ENCODE measurements at places on chromosomes 13 and 19.

DNA sequence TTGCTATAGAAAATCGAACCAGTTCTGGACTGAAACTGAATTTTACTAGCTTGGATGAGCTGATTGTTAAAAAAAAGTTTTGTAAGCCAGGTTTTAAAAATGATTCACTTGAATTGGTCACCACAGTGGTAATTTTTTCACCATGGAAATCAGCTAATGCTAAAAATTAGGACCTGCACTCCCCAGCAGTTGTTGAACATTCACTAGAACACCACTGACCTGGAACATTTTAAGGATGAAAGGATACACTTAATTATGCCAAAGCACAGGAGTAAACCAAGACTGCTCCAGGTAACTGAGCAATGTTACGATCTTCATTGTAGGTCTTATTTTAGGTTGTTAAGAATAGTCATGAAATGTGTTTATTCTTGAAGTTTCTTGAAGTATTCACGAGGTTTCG, 1342.6 kb upstream of the SPRY2 start:
- no peak for DNase-seq

DNA sequence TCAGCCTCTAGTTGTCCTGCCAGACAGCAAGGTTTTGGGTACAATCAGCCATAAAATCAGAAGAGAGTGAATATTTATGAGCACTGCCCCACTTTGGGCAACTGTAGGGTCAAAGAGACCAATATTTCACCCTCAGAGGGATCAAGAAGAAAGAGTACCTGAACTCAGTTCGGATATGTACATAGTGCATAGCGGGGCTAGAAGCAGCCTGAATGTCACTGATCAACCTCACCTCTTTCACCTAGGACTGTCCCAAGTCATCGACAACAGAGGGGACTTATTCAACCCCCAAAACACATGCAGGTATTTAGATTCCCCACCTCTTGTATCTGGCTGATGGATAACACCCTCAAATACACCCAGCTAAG, 446.9 kb downstream of the COG6 start:
- no peak for DNase-seq

DNA sequence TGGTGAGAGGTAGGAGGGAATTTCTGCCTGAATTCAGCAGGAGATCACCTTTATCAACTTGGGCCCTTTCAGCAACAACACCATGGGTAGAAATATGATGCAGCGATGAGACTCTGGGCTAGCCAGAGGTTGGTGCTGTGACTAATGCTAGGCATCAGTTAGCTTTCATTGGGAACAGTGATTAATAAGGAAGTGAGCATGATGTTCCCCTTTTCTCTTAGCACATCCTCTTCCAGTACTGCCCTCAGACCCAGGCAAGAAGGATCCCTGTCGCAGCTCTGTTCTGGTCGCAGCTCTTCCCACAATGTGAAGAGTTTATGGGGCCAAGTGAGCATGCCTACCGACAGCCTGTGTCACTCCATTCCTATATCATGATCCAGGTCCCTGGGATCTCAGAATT, 100.5 kb downstream of the FLT1 start:
- DNase-seq = no peak

- no peak for DNase-seq
These were observed 342.6 kb downstream of the MTUS2 start for GRCh38 chr13:29162638-29163235.

DNA sequence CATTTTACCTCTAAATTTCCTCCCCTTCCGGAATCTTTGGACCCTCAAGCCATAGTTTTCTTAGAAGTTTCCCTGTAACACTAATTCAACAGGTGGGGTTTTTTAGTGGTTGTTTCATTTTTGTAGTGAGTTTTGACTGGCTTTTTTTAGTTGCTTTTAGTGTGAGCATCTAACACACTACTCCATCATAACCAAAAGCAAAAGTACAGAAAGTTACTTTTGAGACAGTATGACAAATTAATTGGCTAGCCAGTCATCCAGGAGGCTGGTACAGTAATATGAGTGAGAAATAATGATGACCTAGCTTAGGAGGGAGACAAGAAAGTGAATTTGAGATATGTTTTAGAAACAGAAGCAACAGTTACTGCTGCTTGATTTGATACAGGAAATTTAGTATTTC, 71.5 kb downstream of the DNAJC15 start:
- DNase-seq = no peak

GRCh38 chr13:72156760-72157159, 289.8 kb upstream of the DACH1 start:
- no peak for DNase-seq

GRCh38 chr19:54633401-54633800, 3.1 kb downstream of the LILRB1 start:
- no peak for DNase-seq

DNA sequence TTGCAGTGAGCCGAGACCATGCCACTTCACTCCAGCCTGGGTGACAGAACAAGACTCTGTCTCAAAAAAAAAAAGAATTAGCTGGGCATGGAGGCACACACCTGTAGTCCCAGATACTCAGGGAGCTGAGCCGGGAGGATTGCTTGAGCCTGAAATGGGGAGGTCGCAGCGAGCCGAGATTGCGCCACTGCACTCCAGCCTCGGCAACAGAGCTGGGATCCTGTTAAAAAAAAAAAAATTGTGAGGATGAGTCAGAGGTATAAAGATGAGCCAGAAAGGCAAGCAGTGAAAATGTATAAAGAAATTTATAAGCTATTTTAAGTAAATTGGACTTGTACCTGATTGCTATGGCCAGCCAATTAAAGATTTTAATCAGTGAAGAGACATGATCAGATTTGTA, 21.1 kb downstream of the KBTBD6 start:
- no peak for DNase-seq

GRCh38 chr19:15379999-15380647, 536 bp upstream of the AKAP8 start:
- no peak for DNase-seq

DNA sequence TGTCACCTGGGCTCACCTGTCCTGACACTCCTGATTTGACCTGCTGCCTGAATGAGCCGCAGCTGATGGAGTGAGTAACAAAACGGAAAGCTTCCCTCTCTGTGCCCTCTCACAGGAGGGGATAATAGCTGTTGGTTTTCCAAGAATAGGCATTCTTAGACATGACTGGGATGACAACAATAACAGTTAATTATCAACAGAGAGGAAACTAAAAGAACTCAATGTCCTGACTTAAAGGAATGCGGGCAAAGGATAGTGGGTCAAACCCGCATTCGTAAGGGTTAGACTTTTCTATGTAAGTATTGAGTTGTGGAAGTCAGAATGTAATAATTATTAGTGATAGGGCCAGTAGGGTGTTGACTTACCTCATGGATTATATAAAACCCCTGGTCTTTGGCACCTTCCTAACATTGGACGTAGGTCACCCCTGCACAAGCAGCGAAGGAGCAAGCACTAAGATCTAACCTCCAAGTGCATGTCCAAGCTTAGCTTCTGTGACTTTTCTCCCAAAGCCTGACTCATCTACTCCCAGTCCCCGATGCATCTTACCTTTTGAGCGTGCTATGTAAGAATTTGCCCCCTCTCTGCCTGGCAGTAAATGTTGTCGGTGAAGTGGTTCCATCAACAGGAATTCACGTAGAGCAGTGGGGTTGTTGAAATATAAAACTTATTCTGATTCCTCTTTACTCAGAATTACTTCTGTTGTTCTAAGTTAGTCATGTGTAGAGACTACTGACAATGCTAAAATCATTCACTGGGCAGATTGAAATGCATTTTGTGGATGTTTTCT, 442.3 kb downstream of the FGF9 start:
- no peak for DNase-seq

GRCh38 chr13:24033527-24034302, 126.8 kb upstream of the SPATA13 start:
- no peak for DNase-seq

- no peak for DNase-seq
These were observed 47.1 kb upstream of the MRI1 start for GRCh38 chr19:13717194-13717643.

DNA sequence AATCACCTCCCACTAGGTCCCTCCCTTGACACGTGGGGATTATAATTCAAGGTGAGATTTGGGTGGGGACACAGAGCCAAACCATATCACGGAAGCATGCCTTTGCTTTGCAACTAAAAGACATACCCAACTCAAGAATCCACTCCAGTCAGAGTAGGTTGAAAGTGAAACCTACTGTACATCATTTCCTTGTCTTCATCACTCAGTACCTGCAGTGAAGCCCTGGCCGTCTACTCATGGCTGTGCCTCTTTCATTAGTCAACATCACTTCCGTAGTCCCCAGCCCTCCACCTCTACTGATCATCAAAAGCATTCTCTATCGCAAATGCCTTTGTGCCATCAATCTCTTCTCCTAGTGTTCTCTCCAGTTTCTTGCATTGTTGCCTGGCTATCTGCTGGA, 343.1 kb upstream of the ARGLU1 start:
- DNase-seq = no peak

GRCh38 chr19:57888107-57888559, 704 bp downstream of the ZNF814 start:
- no peak for DNase-seq

DNA sequence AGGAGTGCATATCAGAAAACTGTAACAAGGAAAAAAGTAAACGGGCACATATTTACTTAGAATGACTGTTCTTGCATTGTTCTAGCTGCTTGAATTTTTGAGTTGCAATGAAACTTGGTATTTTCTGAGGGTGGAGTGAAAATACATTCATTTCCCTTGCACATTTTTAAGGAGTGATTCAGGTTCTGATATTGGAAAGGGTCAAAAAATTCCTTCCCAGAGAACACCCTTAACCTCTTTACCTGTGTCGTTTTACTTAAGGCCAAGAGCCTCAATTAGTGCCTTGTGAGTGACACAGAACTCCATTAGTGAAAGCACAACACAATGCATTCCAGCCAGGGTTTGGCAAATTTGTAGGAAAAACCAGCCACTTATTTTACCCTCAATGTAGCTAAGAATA, 2.3 kb downstream of the ITGBL1 start:
- DNase-seq = no peak

- no peak for DNase-seq
These were observed 66.6 kb upstream of the XPO4 start for GRCh38 chr13:20969182-20969581.

GRCh38 chr13:97540696-97541095, 106.7 kb downstream of the RAP2A start:
- DNase-seq = no peak

- peak; percentile 86 for DNase-seq
These were observed 1.7 kb upstream of the S1PR4 start for GRCh38 chr19:3176715-3177501.

DNA sequence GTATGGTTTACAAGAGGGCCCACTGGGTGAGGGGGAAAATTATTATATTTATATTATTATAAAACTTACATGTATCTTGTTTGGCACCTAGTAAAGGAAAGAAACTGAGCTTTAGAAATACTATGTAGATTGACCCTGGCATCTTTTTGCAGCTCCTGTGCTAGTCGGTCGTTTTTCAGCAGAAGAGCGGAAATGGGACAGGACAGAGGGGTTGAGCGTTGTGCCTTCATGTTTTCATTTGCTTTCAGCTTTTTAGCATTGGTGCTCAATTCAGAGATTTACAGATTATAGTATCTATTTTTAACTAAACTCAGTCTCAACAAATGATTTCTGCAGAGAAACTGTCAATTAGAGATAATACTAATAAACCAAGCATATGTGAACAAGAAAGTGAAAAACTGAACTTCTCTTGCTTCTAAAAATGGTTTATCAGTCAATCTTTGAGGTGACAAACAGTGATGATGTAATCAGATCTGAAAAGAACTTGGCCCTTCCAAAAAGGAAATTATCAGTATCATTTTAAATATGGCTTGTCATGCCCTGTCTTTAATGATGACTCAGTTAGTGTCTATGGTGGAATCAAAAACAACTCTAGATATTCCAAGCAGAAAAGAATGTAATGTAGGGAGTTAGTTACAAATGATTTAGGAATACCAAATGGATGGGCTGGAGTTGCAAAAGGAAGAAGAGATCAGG, 56.9 kb upstream of the KCTD4 start:
- no peak for DNase-seq

DNA sequence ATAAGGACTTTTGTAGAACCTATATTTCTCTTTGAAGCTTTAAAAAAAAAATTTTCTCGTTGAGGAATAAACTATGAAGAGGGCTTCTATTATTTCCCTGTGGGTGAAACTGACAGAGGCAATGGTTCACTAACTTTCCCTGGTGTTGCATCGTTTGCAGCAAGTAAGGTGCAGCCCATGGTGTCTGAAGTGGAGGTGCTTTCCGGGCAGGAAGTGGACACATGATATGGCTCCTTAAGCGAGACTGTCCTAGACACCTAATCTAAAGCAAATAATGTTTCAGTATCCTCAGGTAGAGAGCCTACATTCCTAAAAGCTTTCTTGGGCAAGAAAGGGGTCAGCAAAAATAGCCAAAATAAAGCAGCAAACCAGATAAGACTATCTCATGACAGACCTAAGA, 437.6 kb upstream of the ARGLU1 start:
- no peak for DNase-seq

GRCh38 chr19:51448411-51449016, 9.7 kb downstream of the SIGLEC8 start:
- DNase-seq = peak; percentile 49

DNA sequence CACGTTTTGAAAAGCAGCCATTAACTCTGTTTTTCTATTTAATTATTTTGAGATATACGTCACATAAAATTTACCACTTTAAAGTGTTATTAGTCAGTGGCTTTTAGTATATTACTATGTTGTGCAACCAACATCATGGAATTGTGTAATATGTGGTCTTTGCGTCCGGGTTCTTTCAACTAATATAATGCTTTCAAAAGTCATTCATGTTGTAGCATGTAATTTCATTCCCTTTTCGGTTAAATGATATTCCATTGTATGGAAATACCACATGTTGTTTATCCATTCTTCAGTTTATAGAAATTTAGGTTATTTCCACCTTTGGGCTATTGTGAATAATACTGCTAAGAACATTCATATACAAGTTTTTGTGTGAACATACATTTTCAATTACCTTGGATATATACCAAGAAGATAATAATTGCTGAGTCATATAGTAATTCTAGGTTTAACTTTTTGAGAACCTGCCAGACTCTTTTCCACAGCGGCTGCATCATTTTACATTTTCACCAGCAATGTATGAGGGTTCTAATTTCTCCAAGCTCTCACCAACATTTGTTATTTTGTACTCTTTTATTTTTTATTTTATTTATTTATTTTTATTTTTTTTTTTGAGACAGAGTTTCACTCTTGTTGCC, 28.1 kb upstream of the CLDN10 start:
- no peak for DNase-seq

- DNase-seq = no peak
These were observed 2033.9 kb upstream of the PCDH20 start for GRCh38 chr13:63449550-63449949.

DNA sequence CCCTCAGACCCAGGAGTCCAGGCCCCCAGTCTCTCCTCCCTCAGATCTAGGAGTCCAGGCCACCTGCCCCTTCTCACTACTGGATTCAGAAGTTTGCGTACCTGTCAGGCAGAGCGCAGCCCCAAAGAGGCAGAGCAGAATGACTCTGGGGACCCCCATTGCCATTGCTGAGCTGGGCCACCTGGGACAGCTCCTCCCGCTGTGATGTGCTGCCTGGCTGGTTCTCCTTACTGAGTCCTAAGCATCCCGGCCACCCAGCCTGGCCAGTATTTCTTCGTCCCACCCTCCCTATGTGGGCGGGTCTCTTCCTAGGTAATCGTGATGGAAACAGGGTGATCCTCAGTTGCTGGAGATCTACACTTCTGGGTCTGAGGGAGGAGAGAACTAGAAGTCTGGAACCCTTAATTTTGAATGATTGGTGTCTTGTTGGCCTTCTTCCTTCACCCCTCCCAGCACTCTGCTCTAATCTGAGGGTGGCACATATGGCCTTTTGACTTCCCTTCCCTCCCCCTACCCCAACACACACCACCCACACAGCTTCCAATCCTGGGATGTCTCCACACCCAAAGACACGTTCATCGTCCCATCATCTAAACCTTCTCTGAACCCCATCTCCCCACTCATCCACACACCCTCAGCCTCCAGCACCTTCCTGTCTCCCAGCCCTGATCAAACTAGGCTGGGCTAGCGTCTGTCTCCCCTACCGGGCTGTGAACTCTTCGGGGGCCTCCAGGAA, at the start of gene LYPD5:
Gene LYPD5 (minus strand): TSS at position 232 of the 736 bp plus-strand sequence. CDS start 67 bp downstream, at position 165.
- no peak for DNase-seq

All from activated CD4-positive, alpha-beta memory T cell treated with anti-CD3 and anti-CD28 coated beads, Interleukin-2, amount 10 ng/mL, durations not matched to agents 7 days and 5 days (primary cell).